ENCODE measurements at places on chromosomes 7 and 10.

GRCh38 chr7:150405584-150406311 lies 26.6 kb downstream of the ZNF775 start:
- peak; percentile 58 for DNase-seq

DNA sequence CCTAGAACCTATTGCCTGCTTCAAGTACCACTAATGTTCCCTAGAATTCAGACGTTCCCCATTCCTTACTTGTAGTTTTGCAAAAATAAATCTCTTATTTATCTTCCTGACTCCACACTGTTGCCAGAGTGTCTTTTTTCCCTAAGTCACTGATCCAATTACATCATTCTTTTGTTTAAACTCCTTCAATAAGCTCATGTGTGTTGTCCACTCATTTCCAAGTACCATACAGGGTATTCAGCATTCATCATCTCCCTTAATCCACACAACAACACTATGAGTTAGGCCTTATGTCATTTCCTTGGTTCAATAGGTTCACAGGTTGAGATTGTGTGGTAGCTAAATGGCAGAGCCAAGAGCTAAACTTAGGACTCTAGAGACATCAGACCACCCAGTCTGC lies 119.9 kb upstream of the RHOBTB1 start:
- DNase-seq: no peak

DNA sequence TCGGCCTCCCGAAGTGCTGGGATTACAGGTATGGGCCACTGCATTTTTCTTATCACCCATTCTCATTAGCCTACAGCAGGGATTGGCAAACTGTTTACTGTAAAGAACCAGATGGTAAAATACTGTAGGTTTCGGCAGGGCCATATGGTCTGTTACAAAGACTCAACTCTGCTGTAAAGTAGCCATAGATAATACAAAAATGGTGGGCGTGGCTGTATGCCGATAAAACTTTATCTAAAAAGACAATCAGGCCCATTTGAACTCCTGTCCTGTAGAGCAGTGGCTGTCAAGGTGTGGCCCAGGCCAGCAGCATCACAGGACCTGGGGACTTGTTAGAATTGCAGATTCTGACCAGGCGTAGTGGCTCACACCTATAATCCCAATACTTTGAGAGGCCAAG lies 134.3 kb downstream of the CUX1 start:
- DNase-seq: no peak

DNA sequence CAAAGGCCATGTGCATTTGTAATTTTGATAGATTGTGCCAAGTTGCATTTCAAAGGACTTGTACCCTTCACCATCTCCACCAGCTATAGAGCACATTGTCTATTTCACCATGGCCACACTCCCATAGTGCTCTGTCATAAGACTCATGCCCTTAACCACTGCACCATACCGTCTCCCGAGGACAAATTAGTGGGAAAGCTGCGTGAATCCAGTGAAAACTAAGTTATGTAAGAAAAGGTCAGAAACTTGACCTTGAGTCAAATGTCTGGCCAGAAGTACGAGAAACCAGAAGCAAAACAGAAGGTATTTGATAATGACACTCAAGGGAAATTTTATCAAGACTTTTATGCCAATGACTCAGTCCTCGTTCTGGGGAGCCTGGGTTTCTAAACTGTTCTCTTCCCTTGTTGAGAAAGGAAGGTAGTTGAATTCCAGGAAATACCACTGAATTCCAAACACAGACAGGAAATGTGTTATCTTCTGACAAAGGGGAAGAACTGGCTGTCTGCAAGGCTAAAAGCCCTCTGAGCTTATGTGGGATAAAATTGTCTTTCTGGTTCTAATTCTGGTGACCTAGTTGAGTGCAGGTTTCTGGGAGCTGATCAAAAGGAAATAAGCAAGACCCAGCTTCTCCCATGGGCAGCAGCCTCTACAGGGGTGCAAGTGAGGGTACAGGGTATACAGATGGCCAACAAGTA lies 49.7 kb downstream of the CDK1 start:
- DNase-seq: no peak

DNA sequence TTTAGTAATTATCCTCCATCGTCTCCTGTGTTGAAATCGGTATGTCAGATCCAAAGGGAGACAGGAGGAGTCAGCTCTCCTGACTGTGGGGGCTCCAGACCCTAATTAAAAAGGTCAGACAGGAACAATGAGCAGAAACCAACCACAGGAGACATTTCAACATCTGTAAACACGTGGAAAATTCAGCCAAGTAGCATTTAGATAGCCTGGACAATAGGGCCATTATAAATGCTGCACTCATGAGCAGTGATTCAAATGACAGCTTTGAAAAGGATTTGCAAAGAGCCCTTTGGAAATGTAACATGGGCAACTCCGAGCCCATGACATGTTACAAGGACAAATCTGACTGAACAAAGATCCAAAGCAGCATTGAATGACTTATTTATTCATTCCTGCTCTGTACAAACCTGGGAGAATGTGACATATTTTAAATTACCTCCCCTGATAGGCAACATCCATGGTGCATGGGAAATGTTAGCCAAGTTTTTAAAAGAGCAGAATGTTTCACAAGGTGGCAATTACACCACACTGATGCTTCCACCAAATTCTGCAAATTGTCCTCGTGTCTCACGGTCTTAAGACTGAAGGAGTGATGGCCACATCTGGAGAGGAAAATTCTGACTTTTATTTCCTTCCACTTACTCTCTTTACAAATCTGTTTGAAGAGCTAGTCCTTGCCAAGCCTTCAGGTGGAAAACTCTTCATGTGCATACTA lies 113.3 kb upstream of the KMT2E start:
- DNase-seq: no peak

GRCh38 chr10:21919117-21919516 lies 84.4 kb downstream of the DNAJC1 start:
- DNase-seq: no peak

DNA sequence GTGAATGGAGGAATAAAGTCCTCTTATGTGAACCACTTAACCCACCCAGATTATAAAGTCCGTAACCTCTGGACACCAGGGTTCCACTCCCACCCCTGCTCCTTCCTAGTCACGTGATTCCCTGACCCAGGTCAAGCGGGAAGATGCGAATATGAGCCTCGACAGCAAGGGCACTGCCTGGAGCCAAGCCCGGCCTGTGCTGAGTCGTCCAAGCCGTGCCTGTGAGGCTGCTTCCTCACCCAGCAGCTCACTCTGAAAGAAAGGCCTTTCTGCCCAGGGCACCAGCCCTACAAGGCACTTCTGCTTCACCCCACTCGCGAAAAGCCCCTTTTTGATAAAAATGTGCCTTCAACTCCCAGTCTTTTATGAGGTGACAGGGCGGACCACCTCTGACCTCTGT lies 85.8 kb downstream of the CYTH3 start:
- no peak for DNase-seq

DNA sequence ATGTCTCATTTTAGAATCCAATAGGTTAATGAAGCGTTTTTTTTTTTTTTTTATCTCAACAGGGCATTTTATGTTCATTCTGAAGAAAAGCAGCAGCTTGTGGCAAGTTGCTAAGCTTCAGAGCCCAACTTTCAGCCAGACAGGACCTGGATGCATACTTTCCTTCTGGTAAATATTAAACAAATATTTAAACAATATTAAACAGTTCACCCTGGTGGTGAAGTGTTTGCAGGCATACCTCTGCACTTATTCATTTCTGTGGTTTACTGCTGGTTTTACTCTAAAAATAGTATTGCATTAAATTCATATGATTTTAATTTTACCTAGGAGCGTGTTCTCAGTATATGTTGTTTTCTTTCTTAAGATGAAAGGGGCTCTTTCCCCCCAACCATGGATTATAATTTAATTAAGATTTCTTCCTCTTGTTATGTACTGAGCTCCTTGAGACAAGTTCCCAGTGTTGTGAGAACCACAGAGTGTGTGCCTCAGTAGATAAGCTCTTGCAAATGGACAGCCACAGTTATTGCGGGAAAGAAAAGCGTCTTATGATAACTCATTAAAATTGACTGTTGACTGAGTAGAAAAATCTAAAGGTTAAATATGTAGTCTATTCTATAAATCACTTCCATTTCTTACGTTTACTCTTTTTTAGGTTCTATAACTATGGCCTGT lies 155.8 kb downstream of the MALRD1 start:
- DNase-seq: no peak

- DNase-seq: no peak
These were observed 106.6 kb downstream of the PRKCQ start for GRCh38 chr10:6473430-6473829.

- DNase-seq: no peak
These were observed 118.9 kb downstream of the APBB1IP start for GRCh38 chr10:26556748-26557640.

- no peak for DNase-seq
These were observed 17.5 kb downstream of the INPP5A start for GRCh38 chr10:132554991-132555647.

- no peak for DNase-seq
These were observed 411.8 kb downstream of the ADRA2A start for GRCh38 chr10:111488668-111489067.

- DNase-seq: peak; percentile 79
These were observed 495.1 kb downstream of the RPS24 start for GRCh38 chr10:78528749-78529204.

GRCh38 chr10:14625765-14626525 lies 148.8 kb downstream of the FAM107B start:
- no peak for DNase-seq

GRCh38 chr10:30821261-30821993 lies 191.9 kb upstream of the LYZL2 start:
- DNase-seq: no peak

GRCh38 chr10:92993699-92994272 lies 66.8 kb upstream of the CYP26C1 start:
- peak; percentile 93 for DNase-seq

DNA sequence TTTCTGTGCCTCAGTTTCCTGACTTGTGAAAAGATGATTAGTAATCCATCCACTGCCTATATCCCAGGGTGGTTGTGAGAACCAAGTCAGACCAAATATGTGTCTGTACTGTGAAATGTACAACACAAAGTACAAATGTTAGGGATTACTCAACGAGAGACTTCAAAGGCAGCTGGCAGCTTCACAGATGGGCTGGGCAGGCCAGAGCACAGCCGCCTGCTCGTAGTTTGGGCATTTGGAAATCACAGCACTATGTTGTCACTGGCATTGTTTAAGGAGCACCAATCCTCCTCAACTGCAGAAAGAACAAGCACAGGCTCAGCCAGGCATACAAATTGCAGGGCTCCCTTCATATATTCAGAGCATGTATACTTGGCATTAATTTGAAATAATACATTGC lies 64.5 kb upstream of the C10orf90 start:
- no peak for DNase-seq

DNA sequence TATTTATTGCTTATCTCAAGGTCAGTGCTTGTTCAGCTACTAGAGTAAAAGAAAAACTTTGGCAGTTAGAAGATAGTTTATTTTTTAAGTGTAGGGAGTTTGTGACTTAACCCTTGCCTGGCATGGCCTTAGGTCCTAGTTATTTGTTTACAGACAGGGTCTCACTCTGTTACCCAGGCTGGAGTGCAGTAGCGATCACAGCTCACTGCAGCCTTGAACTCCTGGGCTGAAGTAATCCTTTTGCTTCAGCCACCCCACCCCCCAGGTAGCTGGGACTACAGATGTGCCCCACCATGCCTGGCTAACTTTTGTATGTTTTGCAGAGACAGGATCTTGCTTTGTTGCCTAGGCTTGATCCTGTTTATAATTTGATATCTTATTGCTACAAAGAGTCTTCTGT lies 4.2 kb downstream of the ANLN start:
- no peak for DNase-seq

- DNase-seq: no peak
These were observed 189.5 kb downstream of the ARHGAP12 start for GRCh38 chr10:31739146-31739545.

GRCh38 chr10:117967149-117967650 lies 79.5 kb downstream of the RAB11FIP2 start:
- peak; percentile 76 for DNase-seq

DNA sequence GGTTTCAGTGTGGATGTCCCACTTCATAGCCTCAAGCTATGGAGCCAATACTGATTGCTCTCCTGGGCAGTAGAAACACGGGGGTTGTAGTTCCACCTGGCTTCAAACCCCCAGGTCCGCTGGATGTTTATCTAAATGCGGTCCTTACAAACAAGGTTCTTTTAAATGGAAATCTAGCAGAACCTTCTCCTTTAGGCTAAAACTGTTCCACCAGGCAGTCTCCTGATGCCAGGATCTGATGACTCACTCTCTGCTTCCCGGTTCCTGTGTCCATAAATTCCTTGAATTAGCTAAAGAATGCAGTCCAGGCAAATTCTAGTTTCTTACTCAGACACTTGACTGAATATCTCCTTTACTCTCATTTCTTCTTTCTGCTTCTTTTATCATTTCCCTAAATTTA lies 108.4 kb upstream of the FAM3C start:
- DNase-seq: no peak

- DNase-seq: no peak
These were observed 619.2 kb upstream of the GALNT17 start for GRCh38 chr7:70512761-70513160.

GRCh38 chr7:46089281-46089680 lies 168.2 kb upstream of the IGFBP3 start:
- DNase-seq: no peak

- DNase-seq: no peak
These were observed 24.1 kb downstream of the GBX1 start for GRCh38 chr7:151143261-151144015.

GRCh38 chr10:124092860-124093773 lies at the start of gene CHST15:
Gene CHST15 (minus strand): TSS chr10:124093598. CDS start chr10:124046212, 47,386 bp downstream.
- DNase-seq: no peak
